Nephron progenitor cell (in vitro differentiated cells): ENCODE measurements at places on chromosomes 1 and 21.

DNA sequence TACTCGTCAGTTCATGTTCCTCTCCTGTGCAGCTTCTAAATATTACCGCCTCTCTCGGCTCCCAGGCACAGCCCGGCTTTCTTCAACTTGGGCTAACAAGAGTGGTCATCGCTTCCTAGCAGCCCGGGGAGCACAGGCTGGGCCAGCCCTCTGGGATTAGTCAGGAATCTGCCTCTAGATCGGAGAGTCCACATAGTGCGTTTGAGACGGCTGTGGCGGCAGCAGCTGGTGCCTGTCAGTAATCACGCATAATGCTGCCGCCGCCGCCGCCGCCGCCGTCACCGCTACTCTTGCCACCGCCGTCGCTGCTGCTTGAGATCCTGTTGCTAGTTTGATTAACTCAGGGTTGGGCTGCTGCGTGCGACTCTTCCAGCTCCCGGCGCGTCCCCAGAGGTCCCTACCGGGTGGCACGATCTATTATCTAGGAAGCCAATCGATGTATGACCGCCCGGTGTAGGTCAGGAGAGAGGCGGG lies at the start of gene RXRG:
Gene RXRG, minus strand, starts transcription at position 230 of the 474 bp plus-strand sequence. CDS start 233 bp downstream, outside the sequence.
- H3K27ac ChIP-seq = no peak within 1 kb of the TSS
- peak; percentile 76 for DNase-seq
- H3K36me3 ChIP-seq = no peaks in the 10 kb centered on the region
- peaks cover 23% of the 10 kb centered on the region for H3K27me3 ChIP-seq
- no peak within 1 kb of the TSS for H3K4me3 ChIP-seq

- H3K4me3 ChIP-seq = peak within 1 kb of the TSS; percentile 94
- peaks cover 42% of the 10 kb centered on the region for H3K27me3 ChIP-seq
- peak within 1 kb of the TSS; percentile 98 for H3K27ac ChIP-seq
- H3K4me1 ChIP-seq = peaks cover 45% of the 10 kb centered on the region
- H3K36me3 ChIP-seq = no peaks in the 10 kb centered on the region
These were observed at the start of gene DRAXIN for GRCh38 chr1:11691302-11691914. Gene DRAXIN, plus strand, starts transcription at chr1:11691710. Its CDS starts 14,549 bp downstream, at chr1:11706259.

- no peak overlapping the region for H3K27ac ChIP-seq
- H3K36me3 ChIP-seq = no peaks in the 10 kb centered on the region
- no peak for DNase-seq
- H3K27me3 ChIP-seq = peaks cover 68% of the 10 kb centered on the region
- H3K4me3 ChIP-seq = no peak overlapping the region
These were observed 7.0 kb downstream of the NAV1 start for GRCh38 chr1:201545851-201546492.

- no peak overlapping the region for H3K4me3 ChIP-seq
- H3K27me3 ChIP-seq = no peaks in the 10 kb centered on the region
- no peaks in the 10 kb centered on the region for H3K36me3 ChIP-seq
These were observed 84.4 kb downstream of the WDR3 start for GRCh38 chr1:118013938-118014337.

DNA sequence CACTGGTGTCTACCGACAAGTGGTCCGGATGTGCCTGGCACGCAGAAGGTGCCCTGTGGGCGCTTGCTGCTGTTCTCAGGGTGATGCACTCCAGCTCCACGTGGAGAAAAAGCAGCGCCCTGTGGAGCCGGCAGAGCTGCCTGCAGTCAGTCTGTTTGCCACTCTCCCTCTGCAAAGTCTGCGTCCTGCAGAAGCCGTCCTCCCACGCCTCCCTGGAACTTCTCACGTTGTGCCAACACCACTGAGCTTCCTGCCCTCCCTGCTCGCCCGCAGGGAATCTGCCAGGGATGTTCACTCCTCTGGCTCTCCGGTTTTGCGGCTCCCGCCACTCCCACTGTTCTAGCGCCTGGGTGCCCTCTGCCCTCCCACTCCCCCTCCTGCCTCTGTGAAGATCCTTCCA lies 19.8 kb upstream of the UBXN10 start:
- no peak overlapping the region for H3K4me3 ChIP-seq
- H3K36me3 ChIP-seq = no peaks in the 10 kb centered on the region
- peaks cover 21% of the 10 kb centered on the region for H3K27me3 ChIP-seq
- peak overlapping the region; percentile 0 for H3K27ac ChIP-seq
- no peak for DNase-seq

- peaks cover 67% of the 10 kb centered on the region for H3K4me1 ChIP-seq
- no peaks in the 10 kb centered on the region for H3K27me3 ChIP-seq
- no peak for DNase-seq
- peak overlapping the region; percentile 25 for H3K4me3 ChIP-seq
- peaks cover 58% of the 10 kb centered on the region for H3K36me3 ChIP-seq
- H3K27ac ChIP-seq = peak overlapping the region; percentile 57
These were observed 286.9 kb downstream of the KIF26B start for GRCh38 chr1:245441689-245442088.

DNA sequence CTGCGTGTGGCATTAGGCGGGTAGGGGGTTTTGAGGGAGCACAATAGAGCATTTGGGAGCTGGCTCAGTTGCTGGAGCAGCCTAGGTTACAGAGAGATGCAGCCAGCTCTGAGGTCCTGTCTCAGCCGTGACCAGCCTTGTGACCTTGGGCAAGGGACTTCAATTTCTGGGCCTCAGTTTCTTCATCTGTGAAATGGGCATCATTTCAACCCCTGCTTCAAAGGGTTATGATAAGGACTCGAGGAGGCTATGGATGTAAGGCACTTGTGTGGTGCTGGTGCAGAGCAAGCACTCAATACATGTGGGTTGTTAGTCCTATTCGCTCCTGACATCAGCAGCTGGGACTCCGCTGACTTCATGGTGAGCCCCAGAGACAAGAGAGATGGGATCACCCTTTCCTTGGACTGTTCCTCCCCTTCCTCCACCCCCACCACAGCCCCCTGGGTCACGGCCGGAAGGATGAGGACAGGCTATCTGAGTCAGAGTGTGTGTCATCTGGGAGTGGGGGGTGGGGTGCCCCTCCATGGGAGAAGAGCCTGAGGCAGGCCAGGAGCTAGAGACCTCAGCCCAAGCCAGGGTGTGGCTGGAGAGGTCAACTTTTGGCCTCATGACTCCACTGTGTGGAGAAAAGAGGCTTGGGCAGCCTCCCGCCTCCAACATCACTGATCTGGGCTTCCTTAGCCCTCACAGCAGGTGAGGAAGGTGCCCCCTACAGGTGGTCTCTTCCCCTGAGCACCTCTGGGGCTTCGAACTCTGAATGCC lies 71.4 kb upstream of the ZBTB40 start:
- no peaks in the 10 kb centered on the region for H3K36me3 ChIP-seq
- DNase-seq = no peak
- H3K4me1 ChIP-seq = peaks cover 11% of the 10 kb centered on the region
- H3K27me3 ChIP-seq = peaks cover 74% of the 10 kb centered on the region

DNA sequence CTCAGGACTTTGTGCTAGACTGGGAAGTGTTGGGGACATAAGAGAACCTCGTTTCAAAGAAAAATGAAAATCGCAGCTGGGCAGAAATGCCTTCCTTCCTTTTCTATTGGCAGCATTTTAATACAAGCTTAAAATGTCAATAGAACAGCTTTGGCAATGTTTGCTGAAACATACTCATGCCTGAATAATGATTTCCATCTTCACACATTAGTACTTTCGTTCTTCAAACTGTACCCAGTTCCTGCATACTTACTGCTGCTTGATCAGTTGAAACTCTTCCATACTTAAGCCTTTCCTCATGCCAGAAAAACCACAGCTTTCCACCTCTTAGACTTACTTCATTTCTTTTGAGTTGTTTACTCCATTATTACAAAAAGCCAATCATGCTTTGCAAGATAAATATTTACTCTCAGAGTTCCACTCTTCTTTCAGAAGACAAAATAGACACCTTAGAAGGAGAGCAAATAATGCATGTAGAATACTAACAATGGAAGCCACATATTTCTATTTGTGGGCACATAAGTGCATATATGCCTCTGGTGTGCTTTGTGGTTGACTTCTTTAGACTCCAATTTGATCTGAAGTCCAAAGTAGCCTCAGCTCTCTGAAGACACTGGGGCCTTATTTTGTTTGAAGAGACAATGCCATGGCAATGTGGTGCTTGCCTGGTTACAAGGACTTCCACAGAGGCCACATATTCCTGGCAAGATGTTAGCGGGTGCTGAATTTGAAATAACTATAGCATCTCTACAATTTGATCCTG lies 22.7 kb upstream of the CD55 start:
- H3K27ac ChIP-seq = no peak overlapping the region
- no peak overlapping the region for H3K4me3 ChIP-seq
- no peaks in the 10 kb centered on the region for H3K36me3 ChIP-seq
- no peak for DNase-seq
- H3K4me1 ChIP-seq = no peaks in the 10 kb centered on the region

- no peak overlapping the region for H3K27ac ChIP-seq
- DNase-seq = no peak
- peaks cover 6% of the 10 kb centered on the region for H3K27me3 ChIP-seq
These were observed 101.5 kb upstream of the ADGRL2 start for GRCh38 chr1:81699234-81699633.

- H3K4me1 ChIP-seq = peaks cover 100% of the 10 kb centered on the region
- H3K4me3 ChIP-seq = no peak overlapping the region
- no peaks in the 10 kb centered on the region for H3K36me3 ChIP-seq
- DNase-seq = no peak
These were observed 152.4 kb downstream of the TOMM20 start for GRCh38 chr1:234975941-234976860.

DNA sequence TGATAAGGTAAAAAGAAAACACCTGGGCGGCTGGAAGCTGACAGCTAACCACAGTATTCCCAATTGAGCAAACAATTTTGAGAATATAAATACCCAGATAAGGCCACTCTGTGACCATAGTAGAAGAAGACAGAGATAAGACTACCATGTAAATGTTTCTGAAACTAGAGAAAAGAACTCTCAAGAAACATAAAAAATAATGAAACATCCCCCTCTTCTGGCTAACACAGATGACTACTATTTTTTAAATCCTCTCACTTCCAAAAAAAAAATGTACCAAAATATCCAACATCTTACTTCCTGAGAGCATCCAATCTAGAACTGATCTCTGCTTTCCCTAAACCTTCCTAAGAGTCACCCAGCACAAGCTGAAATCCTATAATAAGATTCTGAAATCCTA lies 125.9 kb downstream of the HFM1 start:
- H3K27me3 ChIP-seq = no peaks in the 10 kb centered on the region
- H3K4me3 ChIP-seq = no peak overlapping the region
- H3K36me3 ChIP-seq = peaks cover 14% of the 10 kb centered on the region

GRCh38 chr21:16418642-16419041 lies 688.9 kb downstream of the USP25 start:
- H3K4me3 ChIP-seq = no peak overlapping the region
- no peak overlapping the region for H3K27ac ChIP-seq
- DNase-seq = no peak
- H3K27me3 ChIP-seq = no peaks in the 10 kb centered on the region
- peaks cover 16% of the 10 kb centered on the region for H3K4me1 ChIP-seq

DNA sequence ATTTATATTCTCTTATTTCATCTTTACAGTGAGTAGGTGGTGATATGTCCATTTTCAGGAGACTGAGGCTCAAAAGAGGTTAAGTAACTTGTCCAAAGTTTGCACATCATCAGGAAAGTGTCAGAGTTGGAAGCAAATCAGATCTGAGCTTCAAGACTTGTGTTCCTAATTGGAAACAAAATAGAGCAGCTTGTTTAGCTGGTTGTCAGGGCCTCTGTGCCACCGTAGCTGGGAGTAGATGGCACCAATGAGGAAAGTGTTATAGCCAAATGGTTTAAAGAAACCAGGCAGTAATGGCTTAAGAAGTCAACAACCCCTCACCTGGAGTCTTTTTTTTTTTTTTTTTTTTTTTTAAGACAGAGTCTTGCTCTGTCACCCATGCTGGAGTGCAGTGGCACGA lies 19.7 kb downstream of the AGO1 start:
- H3K4me3 ChIP-seq = no peak overlapping the region
- no peaks in the 10 kb centered on the region for H3K4me1 ChIP-seq
- peaks cover 61% of the 10 kb centered on the region for H3K36me3 ChIP-seq
- no peaks in the 10 kb centered on the region for H3K27me3 ChIP-seq

DNA sequence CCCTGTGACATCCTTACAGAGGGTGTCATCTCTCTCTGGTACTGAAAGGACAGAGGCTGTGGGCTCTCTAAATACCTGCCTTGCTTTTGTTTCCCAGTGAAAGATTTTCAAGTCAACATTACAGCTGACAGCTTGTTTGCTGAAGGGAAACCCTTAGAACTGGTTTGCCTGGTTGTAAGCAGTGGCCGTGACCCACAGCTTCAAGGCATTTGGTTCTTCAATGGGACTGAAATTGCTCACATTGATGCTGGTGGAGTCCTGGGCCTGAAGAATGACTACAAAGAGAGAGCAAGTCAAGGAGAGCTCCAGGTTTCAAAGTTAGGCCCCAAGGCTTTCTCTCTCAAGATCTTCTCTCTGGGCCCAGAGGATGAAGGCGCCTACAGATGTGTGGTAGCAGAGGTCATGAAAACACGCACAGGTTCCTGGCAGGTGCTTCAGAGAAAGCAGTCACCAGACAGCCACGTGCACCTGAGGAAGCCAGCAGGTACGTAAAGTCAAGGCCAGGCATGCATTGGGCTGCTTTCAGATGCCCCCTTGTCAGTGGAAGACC lies 11.8 kb downstream of the CD101 start:
- H3K27ac ChIP-seq = peak overlapping the region; percentile 66
- H3K27me3 ChIP-seq = no peaks in the 10 kb centered on the region
- H3K4me3 ChIP-seq = no peak overlapping the region
- H3K36me3 ChIP-seq = no peaks in the 10 kb centered on the region
- peaks cover 34% of the 10 kb centered on the region for H3K4me1 ChIP-seq
- no peak for DNase-seq

DNA sequence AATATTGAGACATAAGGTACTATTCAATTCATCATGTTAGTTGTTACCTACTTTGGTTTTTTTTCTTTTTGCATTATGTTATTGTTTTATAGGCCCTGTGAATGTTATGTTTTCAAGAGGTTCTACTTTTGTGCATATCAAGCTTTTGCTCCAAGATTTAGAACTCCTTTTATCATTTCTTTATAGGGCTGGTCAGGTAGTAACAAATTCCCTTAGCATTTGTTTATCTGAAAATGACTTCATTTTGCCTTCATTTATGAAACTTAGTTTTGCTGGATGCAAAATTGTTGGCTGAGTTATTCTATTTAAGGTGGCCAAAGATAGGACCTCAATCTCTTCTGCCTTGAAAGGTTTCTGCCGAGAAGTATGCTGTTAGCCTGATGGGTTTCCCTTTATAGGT lies 21.3 kb upstream of the MAB21L3 start:
- no peak for DNase-seq
- H3K36me3 ChIP-seq = peaks cover 8% of the 10 kb centered on the region
- peaks cover 6% of the 10 kb centered on the region for H3K27me3 ChIP-seq
- peaks cover 19% of the 10 kb centered on the region for H3K4me1 ChIP-seq
- H3K4me3 ChIP-seq = no peak overlapping the region

GRCh38 chr1:225556694-225557093 lies 96.2 kb downstream of the ENAH start:
- no peak for DNase-seq
- H3K36me3 ChIP-seq = peaks cover 95% of the 10 kb centered on the region
- H3K27ac ChIP-seq = no peak overlapping the region
- H3K4me1 ChIP-seq = no peaks in the 10 kb centered on the region
- no peak overlapping the region for H3K4me3 ChIP-seq

DNA sequence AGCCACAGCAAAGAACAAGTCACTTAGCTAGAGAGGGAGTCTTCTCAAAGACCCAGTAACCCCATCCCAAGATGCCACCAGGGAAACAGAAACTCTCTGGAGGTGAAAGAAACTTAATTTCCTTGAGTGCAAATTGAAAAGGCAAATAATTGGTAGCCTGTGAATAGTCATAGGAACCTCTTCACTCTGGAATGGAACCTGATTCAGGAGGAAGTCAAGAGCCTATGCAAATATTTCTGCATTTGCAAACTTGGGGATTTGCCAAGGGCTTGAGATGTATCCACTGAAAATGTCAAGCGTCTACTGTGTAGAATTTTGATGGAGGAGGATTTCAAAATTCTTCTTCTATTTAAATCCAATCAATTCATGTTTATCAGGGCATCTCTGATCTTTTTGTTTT lies 5.7 kb downstream of the HIVEP3 start:
- H3K27ac ChIP-seq = no peak overlapping the region
- peaks cover 78% of the 10 kb centered on the region for H3K27me3 ChIP-seq
- H3K4me3 ChIP-seq = no peak overlapping the region
- no peak for DNase-seq
